ENCODE measurements at places on chromosomes 7 and 10.
A peak's percentile ranks its signal among the peaks of the same experiment; 100 is the strongest.

DNA sequence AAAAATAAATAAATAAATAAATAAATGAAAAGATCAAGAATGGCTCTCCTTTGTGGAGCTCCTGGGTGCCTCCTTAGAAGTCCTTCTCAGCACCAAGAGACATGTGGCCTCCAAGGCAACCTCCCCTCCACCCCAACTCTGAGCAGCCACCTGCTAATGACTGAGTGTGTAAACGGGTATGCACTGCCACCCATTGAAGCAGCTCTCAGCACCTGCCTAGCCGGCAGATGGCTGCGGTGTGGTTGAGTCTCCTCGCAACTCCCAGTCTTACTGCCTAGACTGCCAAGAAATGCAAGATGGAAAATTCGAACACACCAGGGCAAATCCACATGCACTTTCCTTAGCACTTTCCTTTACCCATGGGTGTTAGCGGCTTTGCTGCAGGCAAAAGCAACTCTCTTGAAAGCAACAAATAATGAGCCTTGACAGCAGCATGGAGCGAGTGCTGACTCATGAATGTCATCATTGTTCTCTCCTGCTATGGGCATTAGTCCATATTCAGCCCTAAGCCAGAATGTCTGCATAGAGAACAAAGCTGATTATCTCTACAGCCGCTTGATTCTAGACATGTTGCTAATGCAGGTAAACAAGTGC, 913.9 kb upstream of the AUTS2 start:
- DNase-seq = peak; percentile 17

GRCh38 chr7:64183126-64183742, 23.8 kb upstream of the ZNF735 start:
- no peak for DNase-seq

- no peak for DNase-seq
Observed at GRCh38 chr10:29730458-29730857, 95.7 kb upstream of the SVIL start.

GRCh38 chr10:75592151-75592787, 160.8 kb downstream of the LRMDA start:
- no peak for DNase-seq

DNA sequence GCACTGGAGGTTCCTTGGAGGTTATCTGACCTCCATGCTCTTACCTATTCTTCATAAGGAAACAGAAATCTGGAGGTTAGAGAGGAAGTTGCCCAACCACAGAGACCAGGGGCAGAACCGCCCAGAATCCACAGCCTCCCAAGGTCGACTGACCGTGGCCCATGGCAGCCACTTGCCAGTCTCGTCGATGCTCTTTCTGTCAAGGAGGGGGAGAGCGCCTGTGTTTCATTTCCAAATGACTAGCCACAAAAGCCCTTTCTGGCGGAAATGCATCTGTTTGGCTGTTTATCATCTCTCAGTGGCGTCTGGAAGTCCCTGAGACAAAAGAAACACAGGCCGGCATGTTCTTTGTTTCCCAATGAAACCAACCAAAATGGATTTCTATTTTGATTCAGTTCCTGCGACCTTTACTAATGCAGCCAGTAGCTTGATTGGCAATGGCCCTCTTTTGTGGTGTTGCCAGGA, 2.9 kb downstream of the RAMP3 start:
- DNase-seq = no peak

DNA sequence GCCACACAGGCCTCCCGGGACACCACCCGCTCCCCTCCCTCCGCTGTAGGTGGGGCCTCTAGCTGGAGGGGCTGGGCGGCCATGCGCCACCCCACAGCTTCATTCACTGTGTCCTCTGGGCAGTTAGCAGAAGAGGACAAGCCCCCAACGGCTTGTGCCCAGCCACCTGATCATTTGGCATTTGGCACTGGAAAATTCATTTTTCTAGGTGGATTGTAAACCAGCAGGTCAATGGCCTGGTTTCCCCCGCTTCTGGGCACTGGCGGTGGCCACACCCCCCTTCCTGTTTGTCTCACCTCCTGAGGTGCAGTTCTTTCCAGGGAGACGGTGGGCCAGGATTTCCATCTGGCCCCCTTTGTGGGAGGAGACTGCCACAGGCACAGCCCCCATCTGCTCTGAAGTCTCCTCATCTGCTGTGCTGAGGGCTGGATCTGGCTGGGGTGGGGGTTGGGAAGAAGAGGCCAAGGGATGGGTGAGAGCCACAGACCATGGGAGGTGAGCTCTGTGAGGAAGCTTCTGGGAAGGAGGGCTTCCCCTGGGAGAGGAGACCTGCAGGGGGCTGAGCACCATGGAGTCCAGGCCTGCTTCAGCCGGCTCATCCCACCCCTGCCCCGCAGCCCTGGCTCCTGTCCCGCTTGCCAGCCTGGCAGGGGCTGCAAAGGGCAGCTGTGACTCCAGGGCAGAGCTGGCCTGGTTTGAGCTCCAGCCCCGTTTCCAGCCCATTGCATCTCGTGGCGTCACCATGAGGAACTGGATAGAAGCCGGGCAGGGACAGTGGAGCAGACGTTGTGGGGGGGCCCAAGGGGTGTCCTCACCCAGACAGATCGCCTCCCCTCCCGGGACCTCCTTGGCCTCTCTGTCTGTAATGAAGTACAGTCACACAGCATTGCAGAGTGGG, 40.1 kb upstream of the SLC29A3 start:
- no peak for DNase-seq

DNA sequence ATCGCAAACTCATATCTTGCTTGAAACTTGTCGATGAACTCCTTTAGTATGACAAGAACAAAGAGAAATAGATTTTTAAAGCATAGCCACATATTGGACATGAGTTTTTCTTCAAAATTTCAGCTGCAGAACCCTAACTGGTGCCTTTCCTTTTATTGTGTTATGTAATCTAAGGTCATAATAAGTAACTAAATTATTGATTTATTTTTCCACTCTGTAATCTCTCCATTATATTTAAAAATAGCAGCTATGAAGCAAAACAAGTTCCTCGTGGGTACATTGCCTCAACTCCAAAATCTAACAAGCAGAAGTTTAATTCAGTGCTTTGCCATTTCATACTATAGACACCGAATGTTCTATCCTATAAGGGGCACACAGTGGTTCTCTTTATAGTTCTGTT, 159.2 kb upstream of the PRSS1 start:
- no peak for DNase-seq

DNA sequence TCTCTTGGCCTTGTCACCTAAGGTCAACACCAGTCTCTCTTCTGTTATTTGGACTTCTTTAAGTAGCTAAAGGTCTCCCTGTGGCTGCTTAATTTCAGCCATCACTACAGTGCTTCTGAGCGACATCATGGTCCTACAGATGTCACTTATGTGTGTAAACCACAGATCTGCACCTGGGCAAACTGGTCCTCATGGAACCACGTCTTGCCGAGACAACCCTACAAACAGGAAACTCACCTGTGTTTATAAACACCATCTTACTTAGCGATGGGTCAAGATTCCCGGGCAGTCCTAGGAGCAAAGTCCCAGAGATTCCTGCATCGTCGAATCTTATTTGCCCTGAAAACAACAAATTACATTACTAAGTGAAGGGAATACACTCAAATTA, 27.8 kb downstream of the KLF6 start:
- DNase-seq = no peak

DNA sequence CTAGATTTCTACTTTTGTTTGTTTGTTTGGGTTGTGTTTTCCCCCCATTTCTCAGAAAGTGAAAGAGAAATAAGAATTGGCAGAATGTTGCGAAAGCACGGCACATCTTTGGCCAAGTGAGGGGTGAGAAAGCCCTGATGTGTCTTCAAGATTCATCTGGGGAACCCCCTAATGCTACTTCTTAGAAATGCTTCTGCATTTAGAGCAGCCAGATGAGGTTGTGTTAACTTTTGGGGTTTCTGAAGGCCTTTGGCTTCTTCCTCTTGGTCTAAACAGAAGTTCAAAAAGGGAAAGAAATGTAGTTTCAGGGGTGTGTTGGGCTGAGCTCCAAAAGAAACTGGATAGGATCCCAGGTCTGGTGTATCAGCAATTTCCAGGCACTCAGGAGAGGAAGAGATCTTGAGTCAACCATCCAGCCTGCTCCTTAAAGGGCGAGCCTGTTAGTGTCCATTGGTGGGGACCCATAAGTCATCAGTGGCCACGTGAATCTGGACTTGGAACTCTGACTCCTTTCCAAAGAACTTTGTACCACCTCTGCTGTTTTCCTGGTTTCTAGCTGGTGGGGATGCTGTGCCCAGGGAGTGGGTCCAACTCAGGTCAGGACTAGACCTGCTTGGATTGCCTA, 6.5 kb downstream of the DUSP5 start:
- DNase-seq = no peak

- no peak for DNase-seq
Observed at GRCh38 chr7:158241919-158242318, 345.7 kb downstream of the PTPRN2 start.

DNA sequence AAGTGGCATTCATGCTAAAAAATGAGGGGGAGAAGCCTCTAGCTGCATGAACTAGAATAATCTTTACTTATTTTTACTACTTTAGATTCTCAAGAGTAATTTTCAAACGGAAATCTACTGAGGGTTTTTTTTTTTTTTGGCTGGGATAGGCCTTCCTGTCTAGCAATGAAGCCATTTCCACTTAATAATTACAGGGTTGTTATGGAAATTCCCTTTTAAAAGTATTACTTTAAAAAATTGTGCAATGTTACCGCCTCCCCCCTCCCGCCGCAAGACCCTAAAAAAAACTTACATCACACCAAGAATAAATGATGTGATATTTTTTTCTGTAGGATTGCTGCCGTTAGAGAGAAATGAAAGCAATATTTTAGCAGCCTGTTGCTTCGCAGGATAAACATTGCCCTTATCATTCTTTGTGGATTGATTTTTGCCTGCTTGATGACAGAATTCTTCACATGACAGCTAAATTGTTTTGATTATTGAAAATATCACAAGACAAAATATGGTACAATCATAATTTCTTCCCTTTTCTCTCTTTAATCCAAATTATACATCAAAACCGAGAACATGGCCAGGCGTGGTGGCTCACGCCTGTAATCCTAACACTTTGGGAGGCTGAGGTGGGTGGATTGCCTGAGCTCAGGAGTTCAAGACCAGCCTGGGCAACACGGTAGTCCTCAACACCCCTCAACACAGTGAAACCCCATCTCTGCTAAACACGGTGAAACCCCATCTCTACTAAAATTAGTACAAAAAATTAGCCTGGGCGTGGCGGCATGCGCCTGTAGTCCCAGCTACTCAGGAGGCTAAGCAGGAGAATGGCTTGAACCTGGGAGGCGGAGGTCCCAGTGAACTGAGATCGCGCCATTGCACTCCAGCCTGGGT, 32.8 kb downstream of the ARL4A start:
- no peak for DNase-seq

DNA sequence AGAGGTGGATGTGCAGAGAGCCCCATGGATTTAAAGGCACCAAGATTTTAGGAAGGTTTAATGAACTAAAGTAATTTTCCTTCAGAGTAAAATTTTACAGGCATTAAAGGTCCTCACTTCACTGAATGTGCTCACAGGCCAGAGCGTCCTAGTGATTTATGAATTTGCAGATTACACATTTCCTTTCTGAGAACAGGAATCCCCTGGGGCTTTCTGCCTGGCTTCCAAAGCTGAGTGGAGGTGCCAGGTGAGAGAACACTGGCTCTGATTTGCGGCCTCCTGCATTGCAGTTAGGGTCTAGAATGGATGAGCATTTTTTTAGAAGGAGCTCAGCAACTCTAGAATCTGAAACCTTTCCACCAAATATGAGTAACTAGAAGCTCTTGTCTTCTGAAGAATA, 194.3 kb downstream of the SORCS3 start:
- DNase-seq = no peak

GRCh38 chr7:35285799-35286198, 31.9 kb upstream of the TBX20 start:
- DNase-seq = no peak

DNA sequence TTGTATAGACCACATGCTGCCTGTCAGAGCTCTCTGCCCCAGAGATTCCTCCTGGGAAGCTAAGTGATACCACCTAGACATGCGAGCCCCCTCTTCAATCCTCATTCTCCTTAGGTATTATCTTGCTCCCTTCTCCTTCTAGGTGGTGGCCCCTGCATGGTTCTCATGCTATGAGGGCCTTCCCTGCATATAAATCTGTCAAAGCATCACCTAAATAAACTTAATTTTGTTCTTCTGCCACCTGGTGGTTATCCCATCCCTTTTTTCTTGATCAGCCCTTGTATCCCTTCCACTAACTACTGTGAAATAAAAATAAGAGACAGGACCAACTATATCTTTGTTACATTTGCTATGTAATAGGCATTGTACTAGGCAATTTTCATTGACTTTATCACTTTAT, 242.1 kb downstream of the CDC14C start:
- no peak for DNase-seq

DNA sequence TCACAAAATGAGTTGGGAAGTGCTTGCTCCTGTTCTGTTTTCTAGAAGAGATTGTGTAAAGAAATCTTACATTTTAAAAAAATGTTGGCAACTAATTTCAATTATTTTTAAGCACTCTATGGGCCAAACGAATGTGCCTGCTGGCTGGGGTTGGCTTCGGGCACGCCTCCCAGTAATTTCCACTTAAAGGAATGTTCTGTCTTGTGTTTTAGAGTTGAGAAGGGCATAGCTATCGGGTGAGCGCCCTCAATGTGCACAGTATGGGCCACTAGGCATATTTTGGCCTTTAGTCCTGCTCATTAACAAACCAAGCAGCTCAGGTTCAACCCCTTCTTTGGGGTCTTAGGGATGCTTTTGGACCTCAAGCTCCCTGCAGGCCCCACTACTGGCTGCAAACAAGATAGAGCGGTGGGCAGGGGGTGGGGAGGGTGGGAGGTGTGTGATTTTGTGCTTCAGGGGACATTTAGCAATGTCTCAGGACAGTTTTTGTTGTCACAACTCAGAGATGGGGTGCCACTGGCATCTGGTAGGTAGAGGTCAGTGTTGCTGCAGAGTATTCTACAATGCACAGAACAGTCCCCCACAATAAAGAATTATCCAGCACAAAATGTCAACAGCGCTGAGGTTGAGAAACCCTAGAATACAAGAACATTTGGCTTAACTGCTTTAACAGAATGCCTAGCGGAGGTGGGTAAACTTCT, 40.7 kb downstream of the TACC2 start:
- no peak for DNase-seq

GRCh38 chr7:77561352-77561751, 24.3 kb downstream of the PTPN12 start:
- no peak for DNase-seq

GRCh38 chr10:132452651-132453469, 55.9 kb downstream of the PWWP2B start:
- DNase-seq = peak; percentile 50

DNA sequence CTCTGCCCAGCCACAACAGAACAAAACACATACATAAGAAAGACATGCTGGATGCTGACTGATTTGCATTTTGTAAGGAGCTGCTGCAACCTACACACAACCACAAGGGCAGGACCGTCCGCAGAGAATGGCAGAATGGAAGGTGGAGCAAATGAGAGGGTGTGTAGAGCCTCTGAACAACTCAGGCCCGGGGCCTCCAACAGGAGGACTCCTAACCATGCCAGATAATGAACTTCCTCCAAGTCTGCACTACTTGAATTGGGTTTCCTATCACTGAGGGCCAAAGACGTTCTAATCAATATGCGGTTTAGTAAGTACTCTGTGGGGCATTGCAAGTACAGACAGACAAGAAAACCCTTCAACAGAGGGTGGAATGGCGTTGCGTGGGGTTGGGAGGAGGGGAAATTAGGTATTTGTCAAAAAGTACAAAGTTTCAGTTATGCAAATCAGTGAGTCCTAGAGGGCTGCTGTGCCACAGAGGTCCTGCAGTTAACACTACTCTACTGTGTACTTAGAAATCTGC, 14.6 kb downstream of the VOPP1 start:
- DNase-seq = no peak
